Stimulated activated CD8-positive, alpha-beta memory T cell treated with anti-CD3 and anti-CD28 coated beads, Interleukin-4, amount 100 ng/mL, for 1 hour (primary cell): ENCODE measurements at places on chromosomes 12 and 14.

DNA sequence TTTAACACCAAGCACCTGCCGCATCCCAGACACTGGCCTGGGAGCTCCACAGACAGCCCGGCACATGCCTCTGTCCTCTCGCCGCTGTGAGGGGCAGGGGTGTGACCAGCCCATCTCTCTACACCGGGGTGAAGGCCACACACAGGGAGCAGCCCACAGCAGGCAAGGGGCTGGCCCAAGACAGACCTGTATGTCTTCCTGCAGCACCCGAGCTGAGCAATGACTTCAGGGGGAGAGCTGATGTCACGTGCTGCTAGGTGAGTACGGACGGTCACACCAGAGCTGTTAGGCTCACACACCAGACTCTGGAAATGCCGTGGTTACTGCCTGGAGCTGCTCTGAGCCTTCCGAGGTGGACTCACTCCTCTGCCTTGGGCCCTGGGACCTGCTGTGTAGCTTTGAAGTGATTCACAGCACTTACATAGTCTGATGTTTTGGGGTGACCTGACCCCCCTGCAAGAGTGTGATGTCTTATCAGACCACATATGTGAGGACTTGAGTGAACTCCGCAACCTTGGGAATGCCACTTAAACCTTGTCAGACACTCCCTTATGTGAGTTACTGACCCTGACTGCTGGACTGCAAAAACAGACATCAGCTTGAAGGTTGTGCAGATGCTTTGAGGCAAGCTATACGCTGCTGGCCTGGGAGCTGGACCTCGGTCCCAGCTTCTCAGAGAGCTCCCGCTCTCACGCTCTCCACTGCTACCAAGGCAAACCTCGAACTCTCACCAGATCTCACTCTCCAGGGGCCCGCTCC lies 1.8 kb downstream of the XRCC3 start:
- DNase-seq, result no peak

DNA sequence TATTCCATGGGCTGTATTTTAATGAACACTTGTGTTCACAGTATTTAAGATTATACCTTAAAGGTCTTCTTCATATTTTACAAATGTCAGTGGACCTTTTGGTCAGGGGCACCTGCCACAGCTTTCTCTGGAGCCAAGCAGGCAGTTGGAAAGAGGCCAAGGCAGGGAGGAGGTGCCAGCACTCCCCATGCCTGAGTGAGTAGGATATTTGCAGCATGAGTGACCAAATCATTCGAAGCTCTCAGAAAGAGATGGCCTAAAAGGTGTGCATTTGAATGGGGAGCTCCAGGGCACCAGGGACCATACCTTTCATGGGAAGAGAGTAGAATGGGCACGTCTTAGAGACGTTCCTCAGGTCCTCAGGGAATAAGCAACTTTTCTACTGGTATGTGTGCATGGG lies 121.6 kb downstream of the GPR135 start:
- no peak for DNase-seq

DNA sequence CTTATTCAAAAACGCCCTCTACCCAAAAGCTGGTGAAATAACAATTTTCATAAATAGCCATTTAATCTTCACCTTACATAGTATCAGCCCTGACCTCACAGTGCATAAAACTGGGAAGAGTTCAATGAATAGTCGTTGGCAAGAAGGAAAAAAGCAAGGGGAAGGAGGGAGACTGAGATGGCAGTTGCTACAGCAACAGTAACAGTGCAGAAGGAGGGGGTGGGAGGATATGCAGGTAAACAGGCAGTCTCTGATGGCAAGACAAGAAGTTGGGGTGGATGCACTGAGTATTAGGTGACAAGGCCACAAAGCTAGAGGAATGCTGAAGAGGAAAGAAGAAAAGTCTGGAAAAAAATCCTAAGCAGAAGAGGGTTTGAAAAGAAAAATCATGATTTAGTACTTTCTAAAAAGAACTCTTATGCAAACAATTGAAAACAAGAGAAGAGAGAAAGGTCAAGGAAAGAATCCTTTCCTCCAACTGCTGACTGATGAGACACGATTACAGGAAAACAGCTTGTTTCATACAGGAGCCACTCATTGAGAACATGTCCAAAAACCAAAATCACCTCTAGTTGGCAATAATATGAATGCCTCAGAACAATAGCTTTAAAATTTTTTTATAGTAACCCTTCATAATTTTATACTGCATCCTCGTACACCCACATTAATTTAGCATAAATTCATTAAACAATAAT lies 56.0 kb downstream of the DCAF5 start:
- DNase-seq, result no peak

DNA sequence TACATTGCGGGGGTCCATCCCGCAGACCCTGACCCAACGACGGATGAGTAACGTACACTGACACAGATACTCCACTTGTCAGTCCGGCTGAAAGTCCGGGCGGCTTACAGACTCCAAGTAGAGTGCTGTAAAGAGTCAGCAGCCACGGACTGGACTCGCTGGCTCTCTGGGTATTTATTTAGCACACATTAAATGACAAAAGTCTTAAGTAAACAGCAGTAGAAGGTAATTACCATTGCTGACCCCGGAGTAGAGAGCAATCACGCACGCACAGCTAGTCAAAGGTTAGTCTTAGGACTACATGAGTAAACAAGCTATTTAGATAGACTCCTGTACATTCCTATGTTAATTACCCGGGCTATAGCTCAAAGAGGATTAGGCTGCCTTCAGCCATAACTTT lies 780.9 kb downstream of the RPS29 start:
- DNase-seq, result no peak

DNA sequence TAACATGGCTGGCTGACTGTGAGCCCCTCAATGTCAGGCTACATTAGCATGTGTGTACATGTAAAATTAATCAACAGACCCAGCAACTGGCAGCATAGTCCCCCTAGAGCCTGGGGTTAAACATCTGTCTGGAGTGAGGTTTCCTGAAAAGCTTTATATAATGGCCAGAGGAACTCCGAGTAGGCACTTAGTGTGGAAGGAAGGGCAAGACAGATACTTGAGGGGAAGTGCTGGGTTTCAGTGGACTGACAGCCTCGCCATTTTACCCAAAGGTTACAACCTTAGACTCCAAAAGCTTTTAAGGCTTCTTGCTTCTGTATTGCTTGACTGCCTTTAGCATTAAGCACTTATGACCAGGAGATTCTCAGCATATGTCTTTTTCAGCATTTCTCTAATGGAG lies 430.8 kb downstream of the FLRT2 start:
- no peak for DNase-seq

- DNase-seq, result no peak
Observed at GRCh38 chr12:48296586-48297282, 54.0 kb downstream of the ZNF641 start.

DNA sequence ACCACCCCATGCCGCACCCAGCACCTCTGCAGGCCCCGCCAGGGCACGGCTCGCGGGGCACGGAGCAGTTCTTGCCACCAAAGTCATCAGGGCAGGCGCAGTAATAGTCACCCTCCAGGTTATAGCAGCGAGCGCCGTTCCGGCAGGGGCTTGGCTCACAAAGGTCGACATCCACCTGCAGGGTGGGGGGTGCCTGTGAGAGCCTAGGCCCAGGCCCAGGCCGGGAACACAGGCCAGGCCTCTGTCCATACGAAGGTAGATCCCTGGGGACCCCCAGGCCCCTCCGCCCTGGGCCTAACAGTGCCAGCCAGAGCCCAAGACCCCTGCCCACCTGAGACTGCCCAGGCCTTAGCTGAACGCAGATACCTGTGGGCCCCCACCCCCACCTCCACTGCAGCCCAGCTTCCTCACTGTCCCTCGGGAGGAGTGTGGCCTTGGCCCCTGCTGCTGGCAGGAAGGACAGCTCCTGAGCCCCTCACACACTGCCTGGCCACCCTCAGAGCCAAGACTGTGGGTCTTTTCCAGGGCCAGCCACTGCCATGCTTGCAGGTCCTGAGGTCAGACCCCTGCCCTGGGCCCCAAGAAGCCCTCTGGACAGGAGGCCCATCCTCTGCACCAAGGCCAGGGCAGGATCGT lies 19.3 kb downstream of the JAG2 start:
- no peak for DNase-seq

GRCh38 chr12:124231980-124232653 lies 62.8 kb upstream of the RFLNA start:
- DNase-seq, result no peak

DNA sequence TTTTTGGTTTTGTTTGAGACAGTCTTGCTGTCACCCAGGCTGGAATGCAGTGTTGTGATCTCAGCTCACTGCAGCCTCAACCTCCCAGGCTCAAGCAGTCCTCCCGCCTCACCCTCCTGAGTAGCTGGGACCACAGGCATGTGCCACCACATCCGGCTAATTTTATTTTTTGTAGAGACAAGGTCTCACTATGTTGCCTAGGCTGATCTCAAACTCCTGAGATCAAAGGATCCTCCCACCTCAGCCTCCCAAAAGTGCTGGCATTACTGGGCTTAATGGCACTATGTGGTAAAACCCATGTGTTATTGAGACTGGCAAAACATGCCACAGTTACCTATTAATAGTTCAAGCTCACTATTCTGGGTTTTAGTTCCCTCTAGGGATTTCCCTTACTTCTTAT lies 51.2 kb upstream of the KCNH3 start:
- no peak for DNase-seq

DNA sequence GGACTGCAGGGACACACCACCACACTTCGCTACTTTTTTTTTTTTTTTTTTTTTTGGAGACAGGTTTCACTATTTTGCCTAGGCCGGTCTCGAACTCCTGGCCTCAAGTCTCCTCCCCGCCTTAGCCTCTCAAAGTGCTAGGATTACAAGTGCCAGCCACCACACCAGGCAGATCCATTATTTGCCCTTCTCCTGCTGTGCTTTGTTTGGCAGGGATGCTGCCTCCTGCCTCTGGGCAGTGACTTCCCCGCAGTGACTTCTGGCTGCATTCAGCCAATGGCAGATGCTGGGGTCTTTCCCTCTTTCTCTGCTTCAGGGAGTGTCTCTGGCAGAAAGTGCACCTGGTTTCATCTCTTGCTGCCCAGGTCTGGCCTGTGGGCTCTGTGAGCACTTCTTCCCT lies 6.7 kb upstream of the MORN3 start:
- no peak for DNase-seq

DNA sequence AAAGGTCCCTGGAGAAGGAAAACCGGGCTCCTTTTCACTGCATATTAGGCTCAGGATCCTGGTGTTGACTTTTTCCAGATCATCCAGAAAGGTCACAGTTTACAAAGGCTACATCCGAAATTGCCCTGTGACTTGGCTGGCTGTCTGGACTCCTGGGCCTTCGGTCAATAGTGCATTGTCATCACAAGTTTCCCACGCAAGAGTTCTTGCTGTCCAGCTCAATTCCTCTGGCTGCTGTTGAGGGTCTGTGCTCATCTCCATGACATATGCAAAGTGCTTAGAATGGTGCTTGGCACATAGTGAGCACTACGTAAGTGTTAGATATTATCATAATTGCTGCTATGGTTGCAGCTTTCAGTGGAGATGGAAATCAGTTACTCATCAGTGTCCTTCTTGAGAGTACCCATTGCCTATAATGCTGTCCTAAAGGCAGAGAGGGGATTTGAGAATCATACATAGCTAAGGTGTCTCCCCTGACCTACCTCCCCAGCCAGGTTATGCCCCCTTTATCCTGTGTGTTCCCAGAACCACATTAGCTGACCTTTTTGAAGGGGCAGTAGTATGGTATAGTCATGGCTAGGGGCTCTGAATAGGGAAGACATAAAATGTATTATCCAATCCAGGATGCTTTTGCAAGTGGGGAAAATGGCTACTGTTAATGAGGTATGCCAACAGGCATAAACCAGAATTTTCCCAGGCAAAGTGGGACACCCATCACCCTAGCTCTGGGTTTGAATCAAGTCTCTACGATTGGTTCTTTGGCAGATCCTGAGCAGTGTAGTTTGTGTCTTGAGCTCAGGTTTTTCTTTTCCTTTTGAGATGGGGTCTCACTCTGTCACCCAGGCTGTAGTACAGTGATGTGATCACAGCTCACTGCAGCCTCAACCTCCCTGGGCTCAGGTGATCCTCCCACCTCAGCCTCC lies 132.0 kb upstream of the CCND2 start:
- DNase-seq, result no peak

- DNase-seq, result no peak
Observed at GRCh38 chr12:65324551-65324950, 46.1 kb downstream of the MSRB3 start.

DNA sequence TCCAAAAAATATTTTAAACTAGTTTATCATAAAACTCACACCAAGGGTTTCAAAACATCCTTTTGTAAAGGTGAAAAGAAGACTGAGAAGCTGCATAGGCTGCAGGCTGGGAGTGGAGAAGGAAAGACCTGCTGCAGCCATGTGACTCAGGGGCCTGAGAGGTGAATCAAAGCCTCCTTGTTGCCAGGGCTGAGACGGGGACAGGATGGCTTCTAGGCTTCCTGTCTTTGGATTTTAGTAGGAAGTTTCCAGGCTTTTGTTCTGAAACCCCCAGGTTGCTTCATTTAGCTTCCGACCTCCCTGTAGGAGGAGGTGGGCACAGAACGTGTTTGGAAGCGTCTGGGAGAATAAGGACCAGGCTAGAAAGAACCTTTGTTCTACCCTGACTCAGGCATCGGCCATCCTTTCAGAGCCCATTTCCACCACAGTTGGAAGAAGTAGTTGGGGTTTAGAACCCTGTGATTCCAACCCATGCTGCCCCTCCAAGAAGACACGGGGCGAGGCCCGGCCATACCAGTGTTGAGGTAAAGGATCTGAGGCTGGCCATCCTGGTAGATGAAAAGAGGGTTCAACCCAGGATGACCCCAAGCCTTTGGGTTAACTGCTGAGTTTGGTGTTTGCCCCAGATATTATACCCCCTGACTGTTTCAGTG lies 122.4 kb downstream of the SLC25A47 start:
- no peak for DNase-seq

DNA sequence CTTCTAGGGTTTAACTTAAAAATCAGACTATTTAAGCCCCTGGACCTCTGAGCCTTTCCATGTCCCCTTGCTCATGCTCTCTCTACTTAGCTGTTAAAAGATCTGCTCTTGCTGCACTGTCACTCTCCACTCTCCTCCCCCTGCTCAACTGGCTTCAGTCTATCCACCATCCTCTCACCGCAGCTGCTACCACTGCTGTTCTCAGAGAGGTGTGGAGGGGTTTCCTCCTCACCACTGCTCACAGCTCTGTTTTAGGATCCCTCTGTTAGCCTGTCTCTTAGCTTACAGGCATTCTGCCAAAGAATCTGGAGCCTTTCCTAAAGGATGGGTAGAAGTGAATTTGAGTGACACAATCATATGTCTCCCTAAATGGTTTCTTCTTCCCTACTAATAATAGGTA lies 43.7 kb upstream of the ATP2B1 start:
- DNase-seq, result no peak
